ENCODE measurements at places on chromosomes 7 and 10.

DNA sequence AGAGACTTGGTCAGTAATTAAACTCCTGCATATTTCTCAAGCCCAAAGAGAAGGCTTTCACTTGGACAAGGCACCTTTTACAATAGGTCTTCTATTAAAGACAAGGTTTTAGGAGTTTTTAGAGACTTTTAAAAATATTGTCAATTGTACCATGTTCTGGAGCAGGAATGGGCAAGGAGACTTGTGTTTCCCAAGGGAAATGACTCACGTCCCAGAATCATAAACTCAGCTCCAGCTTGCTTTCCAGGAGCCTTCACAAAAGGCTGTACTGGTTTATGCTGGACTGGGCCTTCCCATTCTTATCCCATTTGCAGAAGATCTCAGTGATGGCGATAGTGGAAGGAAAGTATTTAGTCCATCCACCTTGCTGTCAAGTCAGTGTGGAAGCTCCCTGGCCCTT, 7.8 kb upstream of the GLI3 start:
- no peak for DNase-seq

GRCh38 chr7:152399344-152399743, 36.5 kb downstream of the KMT2C start:
- DNase-seq, result no peak

DNA sequence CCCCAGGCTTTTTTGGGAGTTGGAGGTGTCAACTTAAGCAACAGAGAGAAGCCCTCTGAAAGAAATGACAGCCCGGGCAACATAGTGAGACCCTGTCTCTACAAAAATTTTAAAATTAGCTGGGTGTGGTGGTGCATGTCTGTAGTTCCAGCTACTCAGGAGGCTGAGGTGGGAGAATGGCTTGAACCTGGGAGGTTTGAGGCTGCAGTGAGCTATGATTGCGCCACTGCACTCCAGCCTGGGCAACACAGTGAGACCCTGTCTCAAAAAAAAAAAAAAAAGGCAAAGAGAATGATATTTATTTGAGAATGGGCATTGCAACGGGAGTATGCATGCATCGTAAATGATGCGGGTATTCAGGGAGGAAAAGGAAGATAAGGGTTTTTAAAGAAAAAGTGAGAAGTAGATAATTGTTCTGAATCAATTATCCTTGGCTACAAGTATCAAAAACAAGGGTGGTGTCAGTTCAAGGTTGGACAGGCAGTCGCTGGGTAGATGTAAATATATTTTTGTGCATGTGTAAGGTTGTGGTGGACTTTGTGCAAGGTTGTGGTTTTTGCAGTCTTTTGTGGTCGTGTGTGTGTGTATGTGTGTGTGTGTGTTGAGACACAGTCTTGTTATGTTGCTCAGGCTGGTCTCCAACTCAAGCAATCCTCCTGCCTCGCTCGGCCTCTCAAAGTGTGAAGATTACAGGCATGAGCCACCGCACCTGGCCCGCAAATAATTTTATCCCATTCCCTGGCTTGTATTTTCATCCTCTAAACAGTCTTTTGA, 65.6 kb downstream of the COL26A1 start:
- DNase-seq, result no peak

GRCh38 chr10:14513123-14513522, 182.4 kb upstream of the FRMD4A start:
- no peak for DNase-seq

GRCh38 chr10:35126062-35126529, 550 bp upstream of the CREM start:
- no peak for DNase-seq

DNA sequence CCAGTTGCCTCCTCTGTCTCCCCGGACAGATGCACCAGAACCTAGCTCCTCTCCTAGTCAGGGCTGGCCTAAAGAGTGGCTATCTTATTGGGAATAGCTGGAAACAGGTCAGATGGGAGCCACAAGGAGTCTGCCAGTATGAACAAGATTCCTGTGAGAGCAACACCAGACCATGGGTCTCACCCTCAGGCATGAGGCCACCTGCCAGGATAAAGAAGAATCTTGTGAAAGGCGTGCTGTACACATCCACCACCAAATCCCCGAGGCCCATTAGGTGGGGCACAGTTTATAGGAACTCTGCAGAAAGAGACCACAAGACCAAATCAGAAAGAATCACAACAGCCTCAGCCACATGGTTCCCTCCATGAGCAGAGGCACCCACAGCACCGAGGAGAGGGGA, 325.9 kb downstream of the TNS3 start:
- DNase-seq, result no peak

DNA sequence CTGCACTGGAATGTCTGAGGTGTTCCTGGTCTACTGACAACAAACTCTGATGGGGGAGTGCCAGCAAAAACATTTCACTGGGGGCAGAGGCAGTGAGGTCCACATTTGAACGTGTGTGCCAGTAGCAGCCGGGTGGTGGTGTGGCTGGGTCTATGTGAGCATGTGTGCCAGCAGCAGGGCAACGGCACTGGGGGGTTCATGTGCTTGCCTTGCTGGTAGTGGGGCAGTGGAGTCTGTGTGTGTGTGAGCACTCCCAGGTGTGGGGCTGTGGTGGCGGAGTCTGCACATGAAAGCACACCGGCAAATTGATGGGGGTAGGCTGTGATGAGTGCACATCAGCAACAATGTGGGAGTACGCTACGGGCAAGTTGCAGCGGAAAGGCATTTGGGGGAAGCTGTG, 49.4 kb upstream of the SORCS1 start:
- no peak for DNase-seq

DNA sequence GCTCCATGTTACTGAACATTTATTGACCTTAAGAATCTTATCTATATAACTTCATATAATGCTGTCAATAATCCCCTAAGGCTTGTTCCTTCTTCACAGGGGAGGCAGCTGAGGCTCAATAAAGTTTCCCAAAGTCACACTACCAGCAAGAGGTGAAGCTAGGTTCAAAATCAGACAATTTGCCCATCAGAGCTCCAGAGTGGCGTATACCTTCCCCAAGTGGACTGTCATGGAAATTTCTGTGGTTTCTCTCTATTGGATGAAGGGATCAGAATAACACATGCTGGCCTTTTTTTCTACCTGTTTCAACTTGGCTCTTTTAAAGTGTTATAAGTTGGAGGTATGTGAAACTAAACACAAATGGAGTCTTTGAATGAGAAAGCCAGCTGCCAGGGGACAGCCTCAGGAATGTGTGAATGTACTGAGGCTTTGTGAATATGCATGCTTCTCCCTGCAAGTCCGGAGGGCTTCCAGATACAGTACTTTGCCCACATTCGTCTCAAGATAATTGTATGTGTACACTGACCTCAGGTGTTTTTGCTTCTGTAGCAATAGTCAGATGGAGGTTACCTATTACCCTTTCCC, 656.3 kb upstream of the CELF2 start:
- DNase-seq, result no peak
